ENCODE measurements at places on chromosomes 13 and 19. TPM values are rescaled to one million over a fixed set of nuclear protein-coding genes. Genes with fewer than 3 reads are reported as not detected.

Gene AMER2
- not detected for total RNA-seq

Gene CYP4F2
- total RNA-seq: not detected

Gene CCDC70
- total RNA-seq: not detected

Gene ZNF611
- total RNA-seq: 5.0 TPM
